Stromal cell of bone marrow (primary cell): ENCODE measurements at places on chromosomes 2 and 18.

DNA sequence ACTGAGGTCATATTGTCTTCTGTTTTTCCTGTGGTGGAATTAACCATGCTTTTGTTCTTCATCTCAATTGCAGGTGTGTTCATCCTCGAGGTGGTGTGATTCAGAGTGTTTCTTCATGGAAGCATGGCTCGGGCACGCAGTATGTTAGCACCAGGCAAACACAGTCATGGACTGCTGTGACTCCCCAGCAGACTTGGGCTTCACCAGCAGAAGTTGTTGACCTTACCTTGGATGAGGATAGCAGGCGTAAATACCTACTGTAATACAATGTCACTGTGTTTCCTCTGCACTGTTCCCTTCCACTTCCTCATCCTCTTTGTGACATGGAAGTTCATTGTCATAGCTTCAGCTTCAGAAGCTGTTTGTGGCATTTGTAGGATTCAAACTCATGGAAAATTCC lies 158.7 kb downstream of the HAUS1 start:
- DNase-seq = no peak

GRCh38 chr2:199485732-199486335 lies 28.1 kb upstream of the SATB2 start:
- no peak for DNase-seq

- DNase-seq = no peak
Measured at GRCh38 chr2:6881046-6881445, 3.5 kb downstream of the RSAD2 start.

DNA sequence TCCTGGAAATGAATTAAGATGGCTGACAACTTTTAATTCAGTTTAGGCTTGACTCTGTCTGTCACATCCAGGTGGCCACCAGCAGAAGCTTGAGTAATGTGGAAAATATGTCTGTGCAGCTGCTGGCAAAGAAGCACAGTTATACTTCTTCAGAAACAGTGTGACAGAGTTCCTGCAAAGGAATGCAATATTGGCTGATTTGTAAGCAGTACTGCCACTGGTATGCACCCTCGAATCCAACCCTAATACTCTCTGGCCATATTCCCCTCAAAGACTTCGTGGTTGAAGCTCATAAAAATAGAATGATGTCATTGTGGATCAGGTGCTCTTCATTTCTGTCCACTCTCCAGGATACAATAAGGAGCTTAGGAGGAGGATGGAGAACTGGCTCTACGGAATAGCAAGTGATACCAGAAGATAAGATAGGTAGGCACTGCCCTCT lies 86.2 kb downstream of the METTL8 start:
- DNase-seq = peak; percentile 49

DNA sequence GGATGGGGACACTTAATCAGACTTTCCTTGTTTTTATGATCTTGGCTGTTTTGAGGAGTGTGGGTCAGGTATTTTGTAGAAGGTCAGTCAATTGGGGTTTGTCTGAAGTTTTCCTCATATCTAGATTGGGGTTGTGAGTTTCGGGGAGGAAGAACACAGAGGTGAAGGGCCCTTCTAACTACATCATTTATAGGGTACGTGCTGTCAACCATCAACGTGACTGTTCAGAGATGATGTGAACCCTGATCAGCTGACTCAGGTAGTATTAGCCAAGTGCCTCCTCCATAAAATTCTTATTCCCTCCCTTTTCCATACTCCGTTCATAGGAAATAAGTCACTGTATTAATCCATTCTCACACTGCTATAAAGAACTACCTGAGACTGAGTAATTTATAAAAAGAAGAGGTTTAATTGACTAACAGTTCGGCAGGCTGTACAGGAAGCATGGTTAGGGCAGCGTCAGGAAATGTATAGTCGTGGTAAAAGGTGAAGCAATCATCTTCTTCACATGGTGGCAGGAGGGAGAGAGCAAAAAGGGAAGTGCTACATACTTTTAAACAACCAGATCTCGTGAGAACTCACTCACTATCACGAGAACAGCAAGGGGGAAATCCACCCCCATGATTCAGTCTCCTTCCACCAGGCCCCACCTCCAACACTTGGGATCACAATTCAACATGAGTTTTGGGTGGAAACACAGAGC lies 547.1 kb upstream of the LINC00305 start:
- no peak for DNase-seq

DNA sequence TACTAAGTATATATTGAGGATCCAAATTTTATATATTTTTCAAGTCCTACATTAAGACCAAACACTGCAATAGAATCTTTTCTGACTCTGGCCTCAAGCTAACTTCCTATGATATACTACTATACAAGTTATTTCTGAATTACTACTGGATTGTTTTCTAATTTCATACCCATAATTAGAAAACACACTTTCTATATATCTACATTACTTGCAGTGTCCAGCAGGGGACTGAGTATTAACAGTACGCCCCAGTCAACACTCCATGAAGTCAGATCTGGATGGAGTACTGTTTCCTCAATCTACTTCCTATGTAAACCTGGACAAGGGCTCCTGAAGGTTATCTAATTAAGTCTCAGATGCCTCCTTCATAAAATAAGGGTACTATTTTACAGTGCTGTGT lies 26.5 kb downstream of the RMP24 start:
- no peak for DNase-seq

- no peak for DNase-seq
Measured at GRCh38 chr2:106956416-106956815, 70.4 kb upstream of the ST6GAL2 start.

DNA sequence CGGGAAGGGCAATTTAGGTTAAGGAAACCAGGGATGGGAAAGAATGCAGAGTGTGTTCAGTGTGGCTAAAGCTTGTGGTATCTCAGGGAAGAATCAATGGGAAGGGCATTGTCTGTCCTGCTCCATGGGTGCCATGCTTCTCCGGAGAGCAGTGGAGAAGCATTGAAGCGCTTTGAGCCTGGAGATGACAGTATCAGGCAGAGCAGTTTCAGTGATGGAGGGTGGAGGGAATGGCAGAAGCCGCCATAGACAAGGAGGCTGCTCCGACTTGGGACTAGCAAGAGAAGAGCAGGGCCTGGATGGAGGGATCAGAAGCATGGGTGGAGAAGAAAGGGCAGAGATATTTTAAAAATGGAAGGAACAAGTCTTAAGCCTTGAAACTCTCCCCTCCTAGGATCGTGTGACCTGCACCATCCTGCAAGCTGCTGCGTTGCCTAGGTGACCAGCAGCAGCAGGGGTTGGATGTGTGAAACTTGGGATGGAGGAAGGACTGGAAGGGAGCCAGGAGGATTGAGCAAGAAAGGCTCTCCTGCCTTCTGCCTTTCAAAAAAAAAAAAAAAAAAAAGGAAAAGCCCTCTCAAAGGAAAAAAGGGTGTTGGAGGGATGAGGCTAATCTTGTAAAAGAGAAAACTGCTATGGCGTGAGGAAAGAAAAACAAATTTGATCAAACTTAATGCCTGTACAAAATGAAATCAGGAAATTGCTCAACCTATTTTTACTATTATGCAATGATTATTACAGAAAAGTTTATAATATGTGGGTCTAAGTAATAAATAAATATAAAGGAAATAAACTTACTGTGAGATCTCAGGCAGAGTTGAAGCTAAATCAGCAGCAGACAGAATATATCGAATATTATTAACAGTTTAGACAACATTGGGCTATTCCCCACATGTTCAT lies 493.8 kb upstream of the NRP2 start:
- peak; percentile 39 for DNase-seq

GRCh38 chr2:70685771-70686171 lies 82.2 kb downstream of the ADD2 start:
- no peak for DNase-seq

DNA sequence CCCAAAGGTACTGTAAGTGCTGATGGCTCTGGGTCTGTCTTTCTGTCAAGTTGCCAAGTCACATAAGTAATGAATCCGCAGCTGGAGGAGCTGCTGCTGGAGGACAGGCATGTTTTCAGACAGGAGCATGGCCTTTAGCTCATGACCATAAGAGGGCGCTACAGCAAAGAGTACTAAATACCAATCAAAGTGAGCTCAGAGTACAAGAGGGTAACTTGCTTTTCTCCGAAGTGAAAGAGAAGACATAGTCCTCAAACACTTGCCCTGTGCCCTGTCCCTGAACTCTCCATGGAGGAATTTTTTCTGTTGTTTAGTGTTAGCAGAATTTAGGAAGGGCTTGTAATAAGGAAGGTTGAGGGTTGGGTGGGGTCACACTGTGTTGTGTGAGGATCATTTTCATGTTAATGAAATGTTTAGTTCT lies 58.0 kb upstream of the EML6 start:
- no peak for DNase-seq

DNA sequence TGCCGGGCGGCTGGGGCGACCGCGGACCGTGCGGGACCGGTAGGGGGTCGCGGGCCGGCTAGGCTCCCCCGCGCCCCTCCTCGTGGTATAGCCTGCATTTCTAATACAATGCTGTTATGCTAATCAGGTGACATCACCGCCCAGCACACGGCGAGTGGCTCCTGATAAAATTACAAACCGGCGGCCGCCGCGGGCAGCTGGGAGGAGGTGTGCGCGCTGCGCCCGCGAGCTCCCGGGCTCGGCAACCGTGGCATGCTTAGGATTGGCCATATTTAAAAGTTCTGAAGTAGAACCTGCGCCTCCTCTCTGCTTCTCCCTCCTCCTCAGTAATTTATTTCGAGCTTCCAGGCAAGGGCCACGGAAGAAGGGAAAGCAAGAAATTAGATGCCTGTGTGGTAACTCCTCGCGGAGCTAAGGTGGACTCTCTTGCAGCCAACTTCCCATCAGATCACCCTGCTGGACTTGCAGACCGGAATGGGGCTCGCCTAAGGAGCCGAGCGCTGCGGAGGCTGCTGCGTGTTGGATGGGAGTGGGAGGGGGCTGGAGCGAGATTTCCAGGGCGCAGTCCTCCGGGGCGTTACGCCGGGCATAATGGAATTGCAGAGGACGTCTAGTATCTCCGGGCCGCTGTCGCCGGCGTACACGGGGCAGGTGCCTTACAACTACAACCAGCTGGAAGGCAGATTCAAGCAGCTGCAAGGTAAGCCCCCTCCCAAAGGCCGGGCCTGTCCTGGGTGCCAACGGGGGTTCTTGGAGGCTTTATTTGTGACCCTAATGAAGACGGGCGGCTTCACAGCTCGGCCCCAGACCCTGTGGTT lies 102.3 kb downstream of the SPTBN1 start:
- no peak for DNase-seq

DNA sequence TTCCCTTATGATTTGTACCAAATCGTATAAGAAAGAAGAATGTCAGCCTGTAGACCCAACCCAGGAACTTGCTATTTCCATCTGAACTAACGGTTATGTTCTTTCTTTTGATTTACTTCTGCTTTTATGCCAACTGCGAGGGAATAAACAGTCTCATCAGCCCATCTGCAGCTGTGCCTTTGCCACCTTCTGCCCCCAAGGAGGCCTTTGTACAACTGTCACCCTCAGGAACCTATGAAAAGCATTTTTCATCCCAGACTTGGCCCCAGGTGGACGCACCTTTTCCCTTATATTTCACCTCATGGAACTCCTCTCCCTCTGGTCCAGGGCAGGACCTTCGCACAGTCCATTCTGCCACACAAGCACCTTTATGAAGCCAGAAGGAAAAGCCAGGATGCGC lies 109.8 kb downstream of the AOX1 start:
- DNase-seq = no peak

- no peak for DNase-seq
Measured at GRCh38 chr2:102137138-102137537, 5.4 kb upstream of the IL1R1 start.

DNA sequence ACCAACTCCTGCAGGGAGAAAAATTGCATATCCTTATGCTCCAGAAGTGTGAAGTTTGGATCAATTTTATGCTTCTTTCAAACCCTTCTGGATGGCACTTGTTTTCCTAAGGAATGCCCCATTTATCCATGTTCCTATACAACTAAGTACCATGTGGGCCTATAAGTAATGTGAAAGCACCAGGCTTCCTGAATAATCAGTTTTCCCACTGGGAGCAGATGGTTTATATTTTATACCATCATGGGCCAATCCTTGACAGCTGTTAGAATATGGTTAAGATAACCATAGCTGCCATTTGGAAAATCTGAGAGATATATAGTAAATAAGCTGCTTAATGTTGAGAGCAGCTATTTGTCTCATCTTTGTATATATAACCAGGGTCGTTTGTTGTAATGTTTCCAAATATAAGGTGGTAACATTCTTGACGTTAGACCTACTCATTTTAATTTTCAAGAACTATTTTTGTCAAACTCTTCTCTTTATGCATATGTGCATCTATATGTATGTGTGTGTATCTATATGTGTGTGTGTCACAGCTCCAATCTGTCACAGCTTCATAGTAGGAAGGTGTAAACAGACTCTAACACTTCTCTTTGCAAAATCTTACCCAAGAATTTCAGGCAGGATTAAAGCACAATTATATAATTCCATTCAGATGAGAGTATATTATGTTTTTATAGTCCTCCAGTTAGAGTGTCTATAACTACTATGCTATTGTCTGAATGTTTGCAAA lies 458.7 kb upstream of the GCFC2 start:
- DNase-seq = no peak

GRCh38 chr2:8215159-8215863 lies 466.5 kb upstream of the ID2 start:
- DNase-seq = no peak

GRCh38 chr2:144607099-144607498 lies 87.2 kb upstream of the ZEB2 start:
- no peak for DNase-seq

DNA sequence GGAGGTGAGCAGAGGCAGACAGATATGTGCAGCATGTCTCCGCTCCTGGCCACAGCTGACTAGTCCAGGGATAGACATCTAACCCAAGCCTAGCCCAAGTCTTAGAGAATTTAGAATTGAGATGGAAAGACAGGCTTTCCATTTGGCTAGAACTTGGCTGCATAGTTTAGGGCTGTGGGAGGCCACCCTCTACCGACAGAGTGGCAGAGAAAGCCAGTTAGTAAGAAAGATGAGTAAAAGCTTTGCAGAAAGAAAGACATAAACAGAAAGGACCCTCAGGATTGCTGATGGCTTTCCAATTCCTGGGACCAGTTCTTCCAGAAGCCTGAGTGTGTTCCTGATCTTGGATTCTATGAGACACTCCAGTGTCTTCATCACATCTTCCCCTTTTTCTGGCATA lies 62.1 kb downstream of the DYM start:
- DNase-seq = no peak
